ENCODE measurements at places on chromosomes 1 and 21. TPM values are rescaled to one million over a fixed set of nuclear protein-coding genes. Genes with fewer than 3 reads are reported as not detected.

RBP7 gene
- total RNA-seq, result 5.4 TPM

KRTAP10-2 gene
- total RNA-seq, result not detected

SSBP3 gene
- 38.9 TPM for total RNA-seq

RGS1 gene
- total RNA-seq, result not detected

LCE6A gene
- not detected for total RNA-seq

HNRNPCL1 gene
- total RNA-seq, result not detected

SPATA45 gene
- total RNA-seq, result not detected

SLC9C2 gene
- not detected for total RNA-seq

MSH4 gene
- not detected for total RNA-seq
